ENCODE measurements at places on chromosomes 2 and 18. TPM values are rescaled to one million over a fixed set of nuclear protein-coding genes. Genes with fewer than 3 reads are reported as not detected.

DNA sequence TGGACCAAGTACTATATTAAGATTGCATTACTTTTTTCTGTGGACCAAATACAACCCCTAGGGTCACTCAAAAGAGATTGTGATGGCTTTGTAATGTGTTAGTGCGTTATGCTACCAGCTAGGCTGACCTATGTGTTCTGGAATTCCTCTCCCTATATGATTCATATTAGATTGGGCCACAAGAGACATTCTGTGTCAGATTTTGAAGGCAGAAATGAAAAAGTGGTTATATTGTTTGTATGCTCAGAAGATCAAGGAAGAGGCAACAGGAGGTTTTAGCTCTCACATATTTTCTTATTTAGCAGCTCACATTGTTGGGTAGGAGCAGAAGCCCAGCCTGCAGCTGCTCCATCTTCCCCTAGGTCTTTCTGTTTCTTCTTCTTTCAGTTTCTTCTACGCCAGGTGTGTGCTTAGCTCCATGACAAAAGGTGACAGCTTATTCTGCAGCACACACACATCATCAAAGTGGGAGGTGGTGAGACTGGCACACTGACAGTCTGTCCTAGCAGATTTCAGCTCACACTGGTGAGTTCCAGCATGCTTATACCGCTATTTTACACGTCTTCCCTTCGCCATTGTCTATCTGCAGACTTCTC, 156.8 kb upstream of the UBE2E3 start:
- H3K4me3 ChIP-seq = no peak overlapping the region
- no peak for DNase-seq
- H3K4me1 ChIP-seq = no peaks in the 10 kb centered on the region
- no peaks in the 10 kb centered on the region for H3K36me3 ChIP-seq
- H3K27me3 ChIP-seq = no peaks in the 10 kb centered on the region

- no peaks in the 10 kb centered on the region for H3K36me3 ChIP-seq
- no peak overlapping the region for H3K27ac ChIP-seq
- no peak for DNase-seq
- H3K4me1 ChIP-seq = no peaks in the 10 kb centered on the region
- no peaks in the 10 kb centered on the region for H3K27me3 ChIP-seq
- H3K4me3 ChIP-seq = no peak overlapping the region
Measured at GRCh38 chr2:3036432-3037125, 341.0 kb downstream of the EIPR1 start.

DNA sequence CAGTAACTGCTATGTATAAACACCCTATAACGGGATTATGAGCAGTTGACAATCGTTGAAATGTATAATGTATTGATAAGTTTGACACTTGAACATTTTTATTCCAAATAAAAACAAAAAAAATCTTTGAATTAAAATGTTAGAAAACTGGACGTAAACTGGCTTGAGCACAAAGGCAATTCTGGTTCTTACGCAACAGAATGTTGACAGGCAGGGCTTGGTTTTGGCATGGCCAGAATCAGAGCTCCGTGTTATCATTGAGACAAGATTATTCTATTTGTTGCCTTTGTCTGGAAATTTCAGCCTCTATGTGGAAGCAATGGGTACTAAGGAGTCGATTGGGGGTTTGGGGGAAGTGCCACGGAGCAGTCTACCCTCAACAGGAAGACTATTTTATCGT, 1028.6 kb upstream of the ZEB2 start:
- no peaks in the 10 kb centered on the region for H3K27me3 ChIP-seq
- no peaks in the 10 kb centered on the region for H3K4me1 ChIP-seq
- no peaks in the 10 kb centered on the region for H3K36me3 ChIP-seq

- no peak overlapping the region for H3K4me3 ChIP-seq
- H3K27ac ChIP-seq = no peak overlapping the region
- no peak for DNase-seq
- no peaks in the 10 kb centered on the region for H3K4me1 ChIP-seq
Measured at GRCh38 chr18:6941996-6942395, 175.6 kb downstream of the LAMA1 start.

DNA sequence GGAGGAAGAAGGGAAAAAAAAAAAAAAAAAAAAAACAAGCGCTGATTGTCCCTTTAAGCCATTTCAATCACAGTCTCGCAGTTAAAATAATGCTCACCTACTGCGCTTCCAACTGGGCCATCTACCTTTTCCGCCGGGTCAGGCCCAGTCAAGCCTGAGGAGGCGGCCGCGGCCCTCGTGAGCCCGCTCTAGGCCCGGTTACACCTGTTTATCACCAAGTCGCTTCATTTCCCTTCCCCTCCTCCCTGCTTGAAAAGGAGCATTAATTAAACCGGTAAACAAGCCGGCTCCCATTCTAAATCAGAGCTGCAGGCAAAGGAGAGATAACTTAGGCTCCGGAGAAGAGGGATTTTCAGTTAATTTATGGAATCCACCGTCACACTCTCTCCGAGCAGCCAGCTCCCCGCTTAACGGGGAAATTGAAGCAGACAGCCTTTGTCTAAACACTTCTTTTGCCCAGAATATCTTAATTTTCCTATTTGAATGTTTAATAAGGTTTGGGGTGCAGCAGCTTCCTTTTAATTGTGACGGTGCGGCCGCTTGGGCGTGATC, 140.1 kb upstream of the SIX3 start:
- no peaks in the 10 kb centered on the region for H3K36me3 ChIP-seq
- peak overlapping the region; percentile 20 for H3K4me3 ChIP-seq
- DNase-seq = no peak
- H3K4me1 ChIP-seq = no peaks in the 10 kb centered on the region
- H3K27me3 ChIP-seq = no peaks in the 10 kb centered on the region

- H3K27ac ChIP-seq = no peak within 1 kb of the TSS
- no peaks in the 10 kb centered on the region for H3K27me3 ChIP-seq
- H3K4me3 ChIP-seq = peak within 1 kb of the TSS; percentile 19
- H3K36me3 ChIP-seq = no peaks in the 10 kb centered on the region
- H3K4me1 ChIP-seq = no peaks in the 10 kb centered on the region
Measured at GRCh38 chr2:203867561-203868200, at the start of gene CTLA4. CTLA4 (plus strand) TSS chr2:203867771; CDS start chr2:203867943, 172 bp downstream.

GRCh38 chr2:237859082-237859433, 365 bp upstream of the RAMP1 start:
- H3K27ac ChIP-seq = no peak overlapping the region
- H3K4me3 ChIP-seq = no peak overlapping the region
- no peaks in the 10 kb centered on the region for H3K36me3 ChIP-seq
- no peaks in the 10 kb centered on the region for H3K27me3 ChIP-seq
- H3K4me1 ChIP-seq = no peaks in the 10 kb centered on the region

GRCh38 chr2:43325107-43325811, 98.9 kb upstream of the ZFP36L2 start:
- H3K27ac ChIP-seq = peak overlapping the region; percentile 37
- H3K4me1 ChIP-seq = no peaks in the 10 kb centered on the region
- no peaks in the 10 kb centered on the region for H3K36me3 ChIP-seq
- DNase-seq = no peak
- H3K27me3 ChIP-seq = no peaks in the 10 kb centered on the region
- no peak overlapping the region for H3K4me3 ChIP-seq

DNA sequence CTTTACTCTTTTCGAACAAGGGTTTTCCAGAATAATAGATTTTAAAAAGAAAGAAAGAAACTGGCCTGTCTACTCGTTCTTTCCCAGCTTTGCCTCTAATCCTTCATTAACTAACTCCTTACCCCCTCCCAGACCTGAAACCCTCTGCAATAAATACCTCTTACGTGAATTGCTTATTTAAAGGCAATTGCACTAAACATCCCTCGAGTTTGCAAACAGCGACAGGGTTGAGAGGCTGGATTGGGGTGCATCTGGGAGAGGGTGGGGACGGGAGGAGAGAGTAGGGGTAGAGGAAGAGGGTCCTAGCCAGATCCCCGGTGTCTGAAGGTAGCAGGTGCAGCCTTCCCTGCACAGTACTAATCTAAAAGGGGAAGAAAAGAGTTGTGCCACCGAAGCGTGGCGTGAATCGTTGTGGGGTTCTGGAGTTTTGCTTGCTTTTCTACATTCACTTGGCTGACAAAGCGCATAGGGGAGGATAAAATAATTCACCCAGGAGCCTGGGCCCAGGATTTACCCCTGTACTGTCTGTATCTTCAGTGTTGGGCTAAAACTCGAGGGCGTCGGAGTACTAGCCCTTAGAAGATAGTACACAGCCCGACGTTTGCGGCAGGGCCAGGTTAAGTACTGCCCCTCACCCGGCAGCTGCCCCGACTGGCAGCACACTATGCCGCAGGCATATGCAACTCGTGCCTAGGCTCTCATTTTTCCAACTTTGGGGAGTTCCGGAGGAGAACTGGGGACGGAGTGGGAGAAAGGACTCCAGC, 1.9 kb upstream of the NEUROD1 start:
- peaks cover 75% of the 10 kb centered on the region for H3K27me3 ChIP-seq
- H3K36me3 ChIP-seq = no peaks in the 10 kb centered on the region
- H3K4me1 ChIP-seq = peaks cover 26% of the 10 kb centered on the region
- DNase-seq = no peak
- H3K27ac ChIP-seq = no peak overlapping the region
- no peak overlapping the region for H3K4me3 ChIP-seq

GRCh38 chr2:118883792-118884191, 36.3 kb upstream of the EN1 start:
- DNase-seq = no peak
- H3K4me3 ChIP-seq = no peak overlapping the region
- H3K36me3 ChIP-seq = no peaks in the 10 kb centered on the region
- H3K27me3 ChIP-seq = no peaks in the 10 kb centered on the region

DNA sequence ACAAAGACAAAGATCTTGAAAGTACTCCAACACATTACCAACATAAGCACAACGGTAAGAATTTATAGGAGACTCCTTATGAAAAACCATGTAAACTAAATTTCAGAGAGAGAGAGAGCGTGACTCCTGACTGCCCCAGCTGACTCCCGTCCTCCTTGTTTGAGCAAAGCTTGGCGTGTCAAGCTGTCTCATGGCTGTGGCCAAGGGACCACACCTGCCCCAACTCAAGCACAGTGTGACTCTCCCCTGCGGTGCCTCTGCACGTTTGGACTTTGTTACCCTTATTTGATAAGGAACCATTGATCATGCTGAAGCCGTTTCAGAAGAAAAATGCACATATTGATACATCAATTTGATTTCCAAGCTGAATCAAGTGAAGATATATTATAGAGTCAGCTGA, 124.8 kb downstream of the COL6A3 start:
- DNase-seq = peak; percentile 68
- no peak overlapping the region for H3K4me3 ChIP-seq
- no peak overlapping the region for H3K27ac ChIP-seq
- H3K27me3 ChIP-seq = no peaks in the 10 kb centered on the region
- H3K36me3 ChIP-seq = no peaks in the 10 kb centered on the region
- peaks cover 8% of the 10 kb centered on the region for H3K4me1 ChIP-seq

DNA sequence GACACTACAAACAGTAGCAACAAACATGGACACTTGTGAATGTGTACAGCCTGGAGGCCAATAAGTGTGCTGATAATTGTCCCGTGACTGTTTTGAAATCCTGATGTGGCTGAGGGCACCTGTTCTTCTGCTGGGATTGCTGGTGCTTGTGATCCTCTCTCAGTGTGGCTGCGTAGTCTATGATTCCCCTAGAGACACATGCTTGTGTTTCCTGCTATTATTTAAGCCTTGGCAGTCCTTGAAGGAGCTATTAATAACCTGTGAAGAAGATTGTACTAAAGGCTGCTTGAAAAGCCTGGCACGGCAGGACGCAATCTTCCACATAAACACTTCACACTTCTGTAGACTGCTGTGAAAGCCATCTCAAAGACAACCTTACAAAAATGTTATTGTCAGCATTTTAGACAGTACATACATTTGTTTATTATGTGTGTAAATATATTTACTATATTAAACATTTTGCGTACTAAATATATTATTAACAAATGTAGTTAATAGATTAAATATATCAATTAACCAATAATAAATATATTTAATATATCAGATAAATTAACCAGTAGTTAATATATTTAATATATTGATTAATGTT, 71.4 kb downstream of the GALR1 start:
- H3K4me1 ChIP-seq = no peaks in the 10 kb centered on the region
- no peaks in the 10 kb centered on the region for H3K36me3 ChIP-seq
- H3K27ac ChIP-seq = no peak overlapping the region
- no peak for DNase-seq

- H3K4me1 ChIP-seq = no peaks in the 10 kb centered on the region
- H3K27me3 ChIP-seq = no peaks in the 10 kb centered on the region
- no peak for DNase-seq
- no peak overlapping the region for H3K27ac ChIP-seq
- no peak overlapping the region for H3K4me3 ChIP-seq
Measured at GRCh38 chr2:8408560-8409460, 273.0 kb upstream of the ID2 start.

GRCh38 chr18:47986620-47987387, 56.3 kb upstream of the SMAD2 start:
- no peaks in the 10 kb centered on the region for H3K27me3 ChIP-seq
- no peak for DNase-seq
- no peak overlapping the region for H3K27ac ChIP-seq
- H3K36me3 ChIP-seq = no peaks in the 10 kb centered on the region

DNA sequence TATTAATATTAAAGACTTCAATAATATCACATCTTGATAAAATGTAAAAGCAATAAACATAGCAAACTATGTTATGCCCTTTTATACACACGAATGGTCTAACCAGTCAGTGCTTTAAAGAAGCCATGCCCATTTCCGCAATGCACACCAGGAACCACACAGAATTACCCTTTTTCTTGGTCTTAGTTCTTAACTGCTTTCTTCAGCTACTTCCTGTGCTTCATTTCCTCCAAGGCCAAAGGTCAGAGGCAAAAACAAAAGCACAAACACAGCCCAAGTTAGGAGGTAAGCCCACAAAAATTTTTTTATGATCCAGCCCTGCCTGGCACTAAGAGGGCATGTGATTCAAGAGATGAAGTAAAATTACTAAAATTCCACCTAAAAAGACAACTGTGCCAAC, 267.2 kb downstream of the FBXO15 start:
- no peaks in the 10 kb centered on the region for H3K4me1 ChIP-seq
- no peak for DNase-seq
- H3K4me3 ChIP-seq = no peak overlapping the region
- H3K27me3 ChIP-seq = no peaks in the 10 kb centered on the region

- H3K4me3 ChIP-seq = no peak overlapping the region
- no peaks in the 10 kb centered on the region for H3K4me1 ChIP-seq
- H3K27me3 ChIP-seq = no peaks in the 10 kb centered on the region
- no peak overlapping the region for H3K27ac ChIP-seq
Measured at GRCh38 chr2:197037863-197038398, 111.4 kb upstream of the PGAP1 start.

Gene RASGRP3
- total RNA-seq = 12.7 TPM

Gene MYO7B
- 1,039 TPM for total RNA-seq

Gene ANKRD30B
- not detected for total RNA-seq

Gene SH3RF3
- total RNA-seq = 1.9 TPM

Gene HNMT
- 21.2 TPM for total RNA-seq

Gene ANKRD30BL
- total RNA-seq = not detected

Gene GALNT14
- total RNA-seq = 13.3 TPM

Gene ADAM17
- total RNA-seq = 45.4 TPM

Gene INHBB
- 0.95 TPM for total RNA-seq

Measured in Peyer's patch (tissue), 4 donors.